Heart left ventricle (tissue), 16 donors: ENCODE measurements at places on chromosomes 12 and 14. TPM values are rescaled to one million over a fixed set of nuclear protein-coding genes. Genes with fewer than 3 reads are reported as not detected.
A peak's percentile ranks its signal among the peaks of the same experiment; 100 is the strongest.

KRT6C gene
- not detected for total RNA-seq

RIMBP2 gene
- total RNA-seq = not detected

- no peak for DNase-seq
These were observed 2.7 kb downstream of the NAA25 start for GRCh38 chr12:112105891-112106290.

GRCh38 chr14:95250140-95250769, 69.5 kb downstream of the CLMN start:
- no peak for DNase-seq

GRCh38 chr12:49582850-49583249, 14.9 kb upstream of the MCRS1 start:
- peak; percentile 48 for DNase-seq

GRCh38 chr14:103315351-103315911, 18.6 kb upstream of the EIF5 start:
- no peak for DNase-seq

- no peak for DNase-seq
These were observed 59.2 kb downstream of the IFT81 start for GRCh38 chr12:110183386-110183785.
